ENCODE measurements at places on chromosomes 16 and 17.

DNA sequence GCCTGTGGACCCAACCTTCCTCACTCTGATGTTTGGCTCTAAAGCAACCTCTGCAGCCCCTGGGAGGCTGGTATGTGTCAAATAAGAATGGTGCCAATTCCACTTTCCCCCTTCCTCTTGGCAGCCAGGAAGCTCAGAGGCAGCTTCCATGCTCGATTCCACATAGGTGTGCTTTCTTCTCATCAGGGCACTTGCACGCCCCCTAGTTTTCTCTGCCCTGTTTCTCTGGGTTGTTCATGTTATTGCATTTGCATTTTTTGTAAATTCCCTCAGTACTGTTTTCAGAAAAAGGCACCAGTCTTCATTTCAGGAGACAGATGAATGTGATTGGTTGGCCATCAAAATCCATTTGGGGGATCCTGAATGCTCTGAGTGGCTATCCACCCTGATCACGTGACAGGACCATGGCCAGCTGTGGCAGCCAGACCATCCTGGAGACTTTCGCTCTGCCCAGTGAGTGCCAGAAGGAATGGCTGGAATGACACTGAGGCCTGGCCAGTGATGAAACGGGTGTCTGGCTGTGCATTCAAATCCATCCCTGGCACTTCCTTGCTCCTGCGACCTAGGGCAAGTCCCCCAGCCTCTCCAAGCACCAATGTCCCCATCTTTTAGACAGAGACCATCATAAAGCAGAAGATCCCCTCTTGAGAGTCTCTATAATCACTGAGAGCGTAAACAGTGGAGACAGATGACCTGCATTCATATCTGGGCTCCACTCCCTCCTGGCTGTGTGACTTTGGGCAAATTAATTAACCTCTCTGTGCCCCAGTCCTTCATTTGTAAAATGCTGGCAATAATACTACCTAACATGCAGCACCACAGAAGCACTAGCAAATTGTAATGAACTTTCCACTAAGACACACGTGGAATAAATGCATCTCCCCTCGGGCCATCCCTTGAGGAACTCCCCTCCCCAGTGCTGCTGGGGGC, 56.4 kb downstream of the CNGB1 start:
- DNase-seq, result no peak

DNA sequence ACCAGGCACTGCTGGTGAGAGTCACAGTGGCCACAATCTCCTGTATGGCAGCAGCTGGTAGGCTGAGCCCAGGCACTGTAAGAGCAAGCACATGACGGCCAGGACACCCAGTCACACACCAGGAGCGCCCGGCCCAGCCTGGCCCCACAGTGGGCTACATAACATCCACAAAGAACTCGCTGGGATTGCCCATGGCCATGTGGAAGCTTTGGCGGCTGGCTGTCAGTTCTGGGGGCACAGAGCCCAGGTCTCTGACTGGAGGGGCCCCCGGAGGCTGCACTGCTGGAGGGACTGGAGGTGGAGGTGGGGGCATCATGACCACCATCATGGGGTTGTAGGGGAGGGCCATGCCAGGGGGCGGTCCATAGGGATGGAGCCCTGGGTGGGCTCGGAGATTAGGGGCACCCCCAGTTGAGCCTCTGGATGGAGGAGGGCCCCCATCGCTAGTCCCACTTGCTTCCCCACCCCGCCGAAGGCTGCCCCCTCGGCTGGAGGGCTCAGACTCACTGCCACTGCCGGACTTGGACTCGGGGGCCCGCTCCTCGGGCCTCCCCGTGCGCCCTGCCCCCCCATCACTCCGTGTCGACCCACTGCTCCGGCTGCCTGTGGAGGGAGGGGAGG, 6.1 kb downstream of the ACADVL start:
- no peak for DNase-seq

DNA sequence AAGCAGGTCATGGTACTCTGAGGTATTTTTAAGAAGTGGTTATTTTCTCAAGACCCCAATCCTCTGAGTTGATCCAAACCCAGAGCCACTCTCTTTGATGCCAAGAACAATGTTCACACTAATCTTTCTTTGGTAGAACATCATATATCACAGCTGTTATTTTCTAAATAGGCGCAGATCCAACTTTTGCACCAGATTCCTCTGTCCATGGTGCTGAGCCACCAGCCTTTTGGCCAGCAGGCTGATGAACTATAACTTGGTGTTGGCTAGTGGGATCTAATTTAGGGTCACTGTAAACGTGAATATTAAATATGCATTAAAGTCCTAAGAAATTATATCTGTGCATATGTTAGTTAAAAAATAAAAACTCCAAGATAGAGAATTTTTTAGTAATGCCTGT, 7.0 kb upstream of the ZKSCAN2 start:
- peak; percentile 20 for DNase-seq

GRCh38 chr16:70428178-70428998, 10.5 kb downstream of the ST3GAL2 start:
- DNase-seq, result peak; percentile 95

GRCh38 chr16:83882163-83882885, 16.6 kb upstream of the MLYCD start:
- DNase-seq, result no peak

DNA sequence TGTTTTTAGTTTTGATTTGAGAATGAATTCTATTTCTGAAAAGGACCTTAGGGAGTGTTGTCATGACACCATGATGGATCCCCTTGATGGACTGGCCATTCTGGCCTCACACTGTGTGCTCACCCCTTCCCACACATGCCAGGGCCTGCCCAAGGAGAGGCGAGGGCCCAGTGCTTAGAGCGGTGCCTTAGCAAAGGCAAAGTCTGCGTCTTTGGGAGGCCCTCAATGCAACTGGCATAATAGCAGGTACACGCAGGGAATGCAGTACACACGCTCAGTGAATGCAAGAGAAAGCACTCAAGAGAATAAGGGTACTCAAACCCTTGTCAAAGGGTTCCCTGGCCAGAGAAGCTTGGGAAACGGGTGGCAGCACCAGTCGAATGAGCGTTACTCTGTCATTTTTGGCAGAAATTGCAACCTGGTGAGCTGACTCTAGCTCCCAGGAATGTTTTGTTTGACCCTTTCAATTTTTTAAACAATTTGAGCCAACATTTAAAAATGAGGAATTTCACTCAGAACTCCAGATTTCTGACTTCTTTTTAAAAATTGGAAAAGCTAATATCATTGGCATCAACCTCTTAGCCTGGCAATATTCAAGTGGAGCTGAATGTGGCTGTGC, 32.1 kb downstream of the NKD1 start:
- DNase-seq, result no peak
